ENCODE measurements at places on chromosomes 16 and 17.

GRCh38 chr16:29961127-29961478 is 776 bp upstream of the TMEM219 start:
- DNase-seq: no peak
- no peaks in the 10 kb centered on the region for H3K36me3 ChIP-seq
- peaks cover 5% of the 10 kb centered on the region for H3K4me1 ChIP-seq
- H3K27me3 ChIP-seq: no peaks in the 10 kb centered on the region
- H3K27ac ChIP-seq: peak overlapping the region; percentile 94
- H3K4me3 ChIP-seq: peak overlapping the region; percentile 75

- H3K27ac ChIP-seq: no peak overlapping the region
- DNase-seq: no peak
- H3K36me3 ChIP-seq: no peaks in the 10 kb centered on the region
- no peaks in the 10 kb centered on the region for H3K4me1 ChIP-seq
- H3K4me3 ChIP-seq: no peak overlapping the region
Measured at GRCh38 chr16:59759296-59759695, 1025.2 kb upstream of the GOT2 start.

GRCh38 chr16:21283521-21284289 is 5.6 kb upstream of the CRYM start:
- H3K4me3 ChIP-seq: peak overlapping the region; percentile 53
- no peak for DNase-seq
- H3K4me1 ChIP-seq: no peaks in the 10 kb centered on the region
- H3K27me3 ChIP-seq: no peaks in the 10 kb centered on the region
- no peaks in the 10 kb centered on the region for H3K36me3 ChIP-seq
- peak overlapping the region; percentile 41 for H3K27ac ChIP-seq

GRCh38 chr16:58019866-58020538 is 5.6 kb upstream of the MMP15 start:
- peaks cover 4% of the 10 kb centered on the region for H3K4me1 ChIP-seq
- H3K27ac ChIP-seq: no peak overlapping the region
- H3K4me3 ChIP-seq: no peak overlapping the region
- DNase-seq: no peak
- no peaks in the 10 kb centered on the region for H3K27me3 ChIP-seq

GRCh38 chr16:71845639-71846430 is at the start of gene ATXN1L:
Gene ATXN1L (plus strand): TSS chr16:71845976. CDS start chr16:71849741, 3,765 bp downstream.
- DNase-seq: peak; percentile 65
- H3K36me3 ChIP-seq: peaks cover 26% of the 10 kb centered on the region
- H3K4me1 ChIP-seq: peaks cover 7% of the 10 kb centered on the region
- H3K27ac ChIP-seq: peak within 1 kb of the TSS; percentile 91
- H3K27me3 ChIP-seq: no peaks in the 10 kb centered on the region

DNA sequence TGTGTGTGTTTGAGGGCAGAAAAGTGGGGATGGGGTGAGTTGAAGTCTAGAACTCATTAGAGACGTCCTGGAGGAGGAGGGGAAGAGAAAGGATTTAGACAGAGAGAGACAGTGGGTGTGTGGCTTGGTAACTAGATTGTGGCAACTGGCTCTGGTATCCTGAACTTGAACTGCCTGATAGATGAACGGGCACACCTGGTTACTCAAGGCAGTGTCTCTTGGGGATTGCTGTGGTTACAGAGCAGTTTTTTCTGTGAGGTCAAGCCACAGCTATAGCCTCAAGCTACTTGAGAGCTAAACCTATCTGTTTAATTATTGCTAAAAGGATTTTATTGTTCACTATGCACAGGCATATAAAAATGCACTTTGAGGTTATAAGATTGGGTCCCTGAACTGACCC is 29.8 kb upstream of the MYH2 start:
- H3K4me3 ChIP-seq: no peak overlapping the region
- no peaks in the 10 kb centered on the region for H3K36me3 ChIP-seq
- no peak for DNase-seq
- H3K27ac ChIP-seq: no peak overlapping the region
- H3K27me3 ChIP-seq: no peaks in the 10 kb centered on the region

- H3K27me3 ChIP-seq: no peaks in the 10 kb centered on the region
- H3K27ac ChIP-seq: no peak overlapping the region
- no peaks in the 10 kb centered on the region for H3K36me3 ChIP-seq
- no peaks in the 10 kb centered on the region for H3K4me1 ChIP-seq
- no peak overlapping the region for H3K4me3 ChIP-seq
- no peak for DNase-seq
Measured at GRCh38 chr17:80573701-80574100, 29.1 kb downstream of the RPTOR start.

DNA sequence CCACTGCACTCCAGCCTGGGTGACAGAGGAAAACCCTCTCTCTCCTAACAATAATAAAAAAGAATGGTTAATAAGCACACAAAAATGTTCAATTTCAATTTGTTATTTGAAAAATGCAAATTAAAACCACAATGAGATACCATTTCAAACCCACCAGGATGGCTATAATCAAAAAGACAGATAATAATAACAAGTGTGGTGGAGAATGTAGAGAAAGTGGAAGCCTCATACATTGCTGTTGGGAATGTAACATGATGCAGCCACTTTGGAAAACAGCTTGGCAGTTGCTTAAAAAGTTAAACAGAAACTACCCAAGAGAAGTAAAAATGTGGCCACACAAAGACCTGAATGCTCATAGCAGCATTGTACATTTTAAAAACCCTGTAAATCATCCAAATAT is 51.8 kb upstream of the MAP3K14 start:
- no peaks in the 10 kb centered on the region for H3K27me3 ChIP-seq
- H3K4me1 ChIP-seq: peaks cover 5% of the 10 kb centered on the region
- no peak overlapping the region for H3K27ac ChIP-seq
- DNase-seq: no peak
- no peak overlapping the region for H3K4me3 ChIP-seq

DNA sequence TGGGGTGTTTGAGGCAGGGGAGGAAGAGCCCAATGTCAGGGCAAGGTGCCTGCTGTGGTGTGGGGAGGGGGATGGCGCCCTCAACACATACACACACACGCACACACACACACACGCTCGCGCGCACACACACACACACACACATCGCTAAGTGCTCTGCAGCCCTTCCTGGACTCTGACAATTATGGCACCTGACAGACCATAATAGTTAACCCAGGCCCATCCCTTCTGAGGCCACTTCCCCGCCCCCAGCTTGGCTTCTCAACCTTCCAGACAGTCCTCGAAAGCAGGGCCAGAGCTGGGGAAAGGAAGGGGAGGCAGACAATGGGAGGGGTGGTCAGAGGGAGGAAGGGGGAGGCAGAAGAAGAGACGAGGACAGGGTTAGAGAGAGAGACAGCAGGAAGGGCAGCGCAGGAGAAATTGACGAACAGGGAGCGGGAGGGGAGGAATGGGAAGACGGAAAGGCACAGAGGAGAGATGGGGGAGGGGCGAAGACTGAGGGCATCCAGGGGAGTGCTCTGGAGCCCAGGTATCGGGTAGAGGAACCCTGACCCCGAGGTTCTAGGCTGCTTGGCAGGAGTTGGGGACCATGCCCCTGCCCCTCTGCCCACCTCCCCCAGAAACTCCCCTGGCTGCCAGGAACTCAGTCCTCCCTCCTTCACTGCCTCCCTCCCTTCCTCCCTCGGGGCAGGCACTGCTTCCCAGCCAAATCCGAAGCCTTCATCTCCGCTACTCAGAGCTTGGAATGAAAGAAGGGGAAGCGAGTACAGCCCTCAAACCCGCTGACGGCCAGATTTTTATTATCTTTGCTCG is 4.0 kb downstream of the SRCIN1 start:
- H3K36me3 ChIP-seq: no peaks in the 10 kb centered on the region
- H3K4me3 ChIP-seq: no peak overlapping the region
- DNase-seq: no peak
- no peak overlapping the region for H3K27ac ChIP-seq
- no peaks in the 10 kb centered on the region for H3K4me1 ChIP-seq
- peaks cover 8% of the 10 kb centered on the region for H3K27me3 ChIP-seq

DNA sequence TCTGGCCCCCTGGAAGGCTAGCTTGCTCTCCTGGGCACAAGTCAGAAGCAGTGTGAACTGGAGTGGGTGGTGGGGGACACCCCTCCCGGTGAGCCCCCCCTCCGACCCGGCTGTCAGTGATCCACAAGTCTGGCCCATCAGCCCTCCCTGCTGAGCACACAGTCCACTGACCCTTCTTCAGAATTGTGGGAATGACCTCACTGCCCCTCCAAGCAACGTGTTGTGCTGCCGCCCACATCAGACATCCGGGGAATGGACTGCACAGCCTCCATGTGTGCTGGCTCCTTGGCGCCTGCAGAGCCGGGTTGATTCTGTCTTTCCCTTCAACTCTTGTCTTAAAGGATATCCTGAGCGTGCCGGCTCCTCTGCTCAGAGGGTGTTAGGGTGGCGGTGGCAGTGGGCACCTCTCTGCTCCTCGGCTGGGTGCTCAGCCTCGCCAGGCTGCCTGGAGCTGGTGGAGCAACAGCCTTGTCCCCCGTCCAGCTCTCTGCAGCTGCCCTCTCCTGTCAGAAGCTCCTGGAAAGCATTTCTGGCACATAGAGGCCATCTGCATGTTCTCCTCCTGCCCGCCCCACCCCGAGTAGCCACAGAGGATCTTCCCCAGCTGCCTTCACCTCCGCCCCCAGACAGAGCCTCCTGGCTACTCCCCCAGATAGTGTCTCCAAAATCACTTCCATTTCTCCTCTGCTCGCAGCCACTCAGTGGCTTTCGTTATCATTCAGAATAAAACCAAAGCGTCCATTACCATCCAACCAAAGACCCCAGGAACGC is 19.8 kb downstream of the NPTX1 start:
- peak overlapping the region; percentile 100 for H3K27ac ChIP-seq
- H3K4me1 ChIP-seq: peaks cover 4% of the 10 kb centered on the region
- no peak overlapping the region for H3K4me3 ChIP-seq
- H3K36me3 ChIP-seq: no peaks in the 10 kb centered on the region
- no peak for DNase-seq
- H3K27me3 ChIP-seq: no peaks in the 10 kb centered on the region

GRCh38 chr17:50558091-50558490 is 2.4 kb upstream of the CACNA1G start:
- H3K27me3 ChIP-seq: peaks cover 10% of the 10 kb centered on the region
- H3K4me3 ChIP-seq: no peak overlapping the region
- H3K4me1 ChIP-seq: peaks cover 30% of the 10 kb centered on the region

GRCh38 chr16:4123616-4124300 is 7.5 kb upstream of the ADCY9 start:
- H3K4me1 ChIP-seq: no peaks in the 10 kb centered on the region
- H3K27me3 ChIP-seq: no peaks in the 10 kb centered on the region
- no peaks in the 10 kb centered on the region for H3K36me3 ChIP-seq
- no peak overlapping the region for H3K27ac ChIP-seq
- DNase-seq: no peak

DNA sequence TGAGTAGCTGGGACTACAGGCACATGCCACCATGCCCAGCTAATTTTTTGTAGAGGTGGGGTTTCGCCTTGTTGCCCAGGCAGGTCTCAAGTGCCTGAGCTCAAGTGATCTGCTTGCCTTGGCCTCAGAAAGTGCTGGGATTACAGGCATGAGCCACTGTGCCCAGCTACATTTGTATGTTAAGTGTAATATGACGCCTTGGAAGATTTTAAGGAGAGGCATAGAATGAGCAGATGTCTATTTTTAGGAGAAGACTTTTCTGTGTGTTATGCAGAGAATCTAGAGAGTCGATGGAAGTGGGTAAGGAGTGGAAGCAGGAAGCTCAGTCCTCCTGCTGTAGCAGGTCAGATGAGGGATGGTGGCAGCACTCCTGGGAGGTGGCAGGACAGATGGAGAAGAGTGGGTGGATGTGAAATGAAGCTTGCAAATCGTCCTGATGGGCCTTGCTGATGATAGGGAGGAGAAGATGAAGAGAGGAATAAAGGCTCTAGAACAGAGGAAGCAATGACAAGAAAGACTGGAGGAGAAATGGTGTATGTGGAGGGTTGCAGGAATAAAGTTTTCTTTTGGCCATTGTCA is 125.3 kb downstream of the SHISA6 start:
- DNase-seq: no peak
- H3K27me3 ChIP-seq: no peaks in the 10 kb centered on the region
- H3K36me3 ChIP-seq: no peaks in the 10 kb centered on the region

DNA sequence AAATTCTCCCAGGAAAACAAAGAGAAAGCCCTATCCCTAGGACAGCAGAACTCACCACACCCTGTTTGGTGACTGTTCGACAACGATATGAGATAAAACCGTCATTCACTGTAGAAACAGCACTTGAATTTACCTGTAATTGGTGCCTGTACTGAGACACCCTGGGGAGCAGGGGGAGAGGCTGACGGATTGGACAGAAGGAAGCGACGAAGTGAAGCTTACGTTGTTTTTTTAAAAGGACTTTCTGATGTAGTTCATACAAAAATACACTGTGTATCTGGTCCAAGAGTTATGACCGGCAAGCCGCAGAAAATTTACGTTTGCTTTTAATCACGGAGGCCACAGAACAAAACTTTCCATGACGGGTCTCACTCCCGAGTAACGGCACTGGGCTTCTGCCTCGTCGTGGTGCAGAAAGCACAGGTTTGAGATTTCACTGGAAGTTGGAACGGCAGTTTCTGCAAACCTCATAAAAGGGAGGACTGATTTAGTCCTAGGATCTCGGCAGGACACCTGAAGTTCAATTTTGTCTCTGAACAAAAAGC is 9.7 kb downstream of the NXN start:
- DNase-seq: no peak
- no peaks in the 10 kb centered on the region for H3K4me1 ChIP-seq
- H3K36me3 ChIP-seq: no peaks in the 10 kb centered on the region
- H3K4me3 ChIP-seq: peak overlapping the region; percentile 35

All from ascending aorta (tissue), 2 donors.